AG09309 (cell line): ENCODE measurements at places on chromosomes 12 and 14.

DNA sequence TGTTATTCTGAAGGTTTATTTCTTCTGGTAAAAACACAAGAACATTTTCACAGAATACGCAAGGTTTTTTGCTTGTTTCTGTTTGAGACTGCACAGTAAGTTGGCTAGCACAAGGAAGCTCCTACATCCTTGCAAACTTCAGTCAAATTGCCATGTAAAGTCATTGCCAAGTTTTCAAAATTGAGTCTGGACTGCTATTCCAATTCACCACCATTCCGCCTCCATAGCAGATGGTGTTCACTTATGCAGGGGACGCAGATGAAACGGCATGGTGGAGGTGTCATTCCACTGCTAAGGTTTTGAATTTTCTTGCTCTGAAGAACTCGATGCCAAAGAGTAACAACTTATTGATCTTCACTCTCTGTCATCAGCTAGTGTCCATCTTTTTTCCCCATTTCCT, 303.9 kb upstream of the SYT1 start:
- DNase-seq = no peak

DNA sequence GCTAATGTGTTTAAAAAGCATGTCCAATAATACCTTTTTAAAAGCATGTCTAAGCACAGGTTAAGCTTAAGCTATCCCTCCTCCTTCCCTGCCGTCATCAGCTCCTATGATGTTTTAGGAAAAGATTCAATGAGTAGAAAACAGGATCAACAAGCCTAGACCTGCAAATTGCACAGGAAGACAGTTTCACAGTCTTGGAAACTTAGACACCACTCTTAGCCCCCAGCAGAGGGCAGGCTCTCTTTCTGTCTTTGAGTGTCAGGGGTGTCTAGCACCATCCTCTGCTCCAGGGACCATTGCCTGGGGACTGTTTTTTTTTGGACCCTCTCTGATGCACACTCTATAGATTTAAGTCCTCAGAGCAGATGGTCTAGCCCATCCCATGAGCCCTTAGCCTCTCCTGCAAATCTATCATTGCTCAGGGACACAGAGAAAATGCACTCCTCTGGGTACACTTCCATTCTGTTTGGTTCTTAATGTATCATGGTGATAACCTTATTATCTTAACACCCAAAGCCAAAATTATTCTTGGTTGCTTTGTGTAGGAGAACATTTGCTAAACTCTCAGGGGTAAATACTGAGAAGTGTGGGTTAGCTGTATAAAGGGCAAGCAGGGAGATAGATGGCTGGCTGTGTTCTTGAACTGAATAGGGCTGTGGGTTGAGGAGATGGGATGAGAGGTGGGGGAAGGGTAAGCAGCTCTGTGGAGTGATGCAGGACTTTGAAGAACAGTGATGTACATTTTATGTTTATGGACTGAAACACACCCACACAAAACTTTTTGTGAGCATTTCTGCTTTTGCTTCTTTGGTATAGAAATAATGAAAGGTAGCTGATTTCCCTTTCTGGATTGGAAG, 259.9 kb upstream of the DDHD1 start:
- no peak for DNase-seq

- DNase-seq = no peak
Measured at GRCh38 chr12:102063069-102063468, 1.3 kb upstream of the WASHC3 start.

- no peak for DNase-seq
Measured at GRCh38 chr12:124018539-124018938, 45.5 kb downstream of the ZNF664 start.

- DNase-seq = peak; percentile 42
Measured at GRCh38 chr12:87756111-87756510, 273.1 kb downstream of the C12orf50 start.

- no peak for DNase-seq
Measured at GRCh38 chr14:28867571-28867970, 101.0 kb downstream of the FOXG1 start.

DNA sequence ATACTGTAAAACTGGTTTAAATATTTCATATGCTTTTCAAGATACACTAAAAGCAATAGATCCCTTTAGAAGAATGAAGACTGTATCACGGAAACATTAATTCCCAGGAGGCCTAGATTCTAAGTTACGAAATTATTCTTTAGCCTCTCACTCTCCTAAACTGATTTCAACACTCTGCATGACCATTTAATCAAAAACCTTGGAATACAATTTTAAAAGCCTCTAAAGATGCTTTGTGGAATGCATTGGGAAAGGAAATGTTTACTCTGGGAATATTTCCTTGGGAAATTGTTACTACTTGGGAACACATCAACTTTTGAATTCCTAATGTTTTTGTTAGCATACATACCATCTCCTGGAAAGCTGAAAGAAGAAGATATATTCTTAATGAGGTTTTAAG, 255.7 kb upstream of the FAR2 start:
- DNase-seq = peak; percentile 71

DNA sequence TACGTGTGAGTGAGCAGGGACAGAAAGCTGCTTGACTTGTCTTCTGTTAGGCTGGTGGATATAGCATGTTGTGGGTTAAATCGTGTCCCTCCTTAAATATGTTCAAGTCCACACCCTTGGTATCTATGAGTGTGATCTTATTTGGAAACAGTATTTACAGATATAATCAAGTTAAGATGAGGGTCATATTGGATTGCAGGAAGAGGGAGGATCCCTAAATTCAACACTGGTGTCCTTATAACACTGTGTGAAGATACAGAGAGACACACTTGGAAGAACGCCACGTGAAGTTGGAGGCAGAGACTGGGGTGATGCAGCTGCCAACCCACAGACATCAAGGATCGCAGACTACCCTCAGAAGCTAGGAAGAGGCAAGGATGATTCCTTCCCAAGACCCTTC, 275.2 kb upstream of the SSTR1 start:
- no peak for DNase-seq

- DNase-seq = no peak
Measured at GRCh38 chr12:54956818-54957641, 27.5 kb downstream of the TESPA1 start.

DNA sequence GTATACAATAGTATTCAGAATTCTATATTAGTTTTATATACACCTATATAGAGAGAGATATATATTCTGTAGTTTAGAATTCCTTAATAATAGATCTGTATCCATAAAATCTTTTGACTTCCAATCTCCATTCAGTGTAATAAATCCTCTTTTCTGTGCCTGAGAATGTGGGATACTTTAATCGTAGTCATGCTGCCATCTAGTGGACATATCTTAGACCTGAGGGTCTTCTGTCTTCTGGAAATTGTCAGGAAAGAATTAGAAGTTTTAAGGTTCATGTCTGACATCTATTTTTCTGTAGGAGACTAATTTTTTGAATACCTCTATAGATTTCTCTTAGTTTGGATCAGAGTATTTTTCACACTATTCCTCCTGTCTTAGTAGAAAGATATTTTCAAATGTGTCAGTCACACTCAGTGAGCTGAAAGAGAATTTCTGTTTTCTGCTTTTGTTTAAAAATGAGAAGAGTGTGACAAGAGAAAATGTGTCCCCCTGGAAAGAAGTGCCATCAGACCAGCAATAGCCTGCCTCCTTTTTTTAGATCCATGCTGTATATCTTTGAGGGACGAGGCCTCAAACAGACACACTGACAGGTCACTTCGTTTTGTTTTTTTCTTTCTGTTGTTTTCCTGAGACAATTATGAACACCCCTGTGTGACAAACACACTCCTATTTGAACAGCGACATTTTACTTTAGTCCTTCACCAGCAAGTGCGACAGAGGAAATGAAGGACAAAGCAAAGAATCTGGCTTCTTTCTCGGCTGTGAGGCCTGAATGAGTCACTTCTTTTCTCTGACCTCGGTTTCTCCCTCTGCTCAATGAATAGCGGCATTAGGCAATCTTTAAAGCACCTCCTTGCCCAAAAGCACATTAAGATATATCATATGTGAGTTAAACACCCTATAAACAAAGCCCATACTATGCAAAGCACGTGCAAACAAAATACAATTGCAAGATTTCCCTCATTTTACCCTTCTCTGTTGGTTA, 96.3 kb downstream of the GALC start:
- no peak for DNase-seq

DNA sequence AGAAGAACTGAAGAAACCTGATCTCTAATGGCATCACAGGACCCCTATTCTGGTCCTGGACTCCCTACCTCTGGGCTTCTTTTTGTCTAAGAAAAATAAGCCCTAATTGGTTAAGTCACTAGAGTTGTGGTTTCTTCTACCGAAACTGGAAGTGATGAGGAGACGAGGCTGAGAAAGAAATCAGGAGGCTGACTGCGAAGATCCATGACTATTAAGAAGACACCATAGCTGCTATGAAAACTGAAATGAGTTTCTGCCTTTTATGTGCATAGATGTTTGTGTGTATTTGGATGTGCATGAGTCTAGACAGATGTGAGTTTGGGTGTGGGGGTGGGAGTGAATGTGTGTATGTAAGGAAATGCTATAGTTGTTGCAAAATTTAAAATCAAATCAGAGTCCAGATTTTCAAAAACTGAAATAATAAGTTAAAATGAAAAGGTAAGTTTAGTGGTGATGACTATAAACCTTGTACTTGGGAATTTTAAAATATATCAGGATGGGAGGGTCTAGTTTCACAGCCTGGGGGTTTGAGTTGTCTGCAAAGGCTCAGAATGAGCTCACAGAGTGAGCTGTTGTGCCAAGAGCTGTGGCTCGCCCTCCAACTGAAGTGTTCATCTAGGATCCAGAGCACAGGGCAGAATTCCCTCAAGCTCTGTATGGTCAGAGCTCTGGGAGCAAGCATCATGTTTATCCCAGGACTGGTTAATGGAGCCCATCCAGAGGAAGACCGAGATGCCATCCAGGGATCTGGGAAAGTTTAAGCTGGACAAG, 94.9 kb downstream of the VCPKMT start:
- DNase-seq = no peak

GRCh38 chr12:111304642-111305071, 64.2 kb downstream of the PHETA1 start:
- no peak for DNase-seq

- no peak for DNase-seq
Measured at GRCh38 chr14:61532763-61533162, 162.6 kb upstream of the HIF1A start.

- DNase-seq = no peak
Measured at GRCh38 chr12:20696181-20696905, 1.2 kb downstream of the SLCO1C1 start.

DNA sequence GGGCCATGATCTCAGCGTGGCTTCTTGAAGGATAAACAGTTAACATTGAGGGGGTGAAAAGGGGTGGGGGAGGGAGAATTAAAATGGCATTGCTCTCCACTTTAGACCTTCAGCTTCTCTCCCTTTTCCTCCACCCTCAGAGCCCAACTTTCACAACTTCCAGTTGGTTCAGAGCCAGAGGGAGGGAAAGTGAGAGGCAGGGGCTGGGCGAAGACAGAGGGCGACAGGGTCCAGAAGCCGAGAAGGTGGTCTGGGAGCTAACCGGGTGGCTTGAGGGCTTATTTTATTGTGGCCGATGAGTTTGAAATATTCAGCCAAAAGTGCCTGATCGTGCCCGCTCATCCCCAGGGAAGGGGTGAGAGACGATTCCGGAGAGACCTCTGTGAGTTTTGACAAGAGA, 4.1 kb downstream of the BMP4 start:
- DNase-seq = no peak

DNA sequence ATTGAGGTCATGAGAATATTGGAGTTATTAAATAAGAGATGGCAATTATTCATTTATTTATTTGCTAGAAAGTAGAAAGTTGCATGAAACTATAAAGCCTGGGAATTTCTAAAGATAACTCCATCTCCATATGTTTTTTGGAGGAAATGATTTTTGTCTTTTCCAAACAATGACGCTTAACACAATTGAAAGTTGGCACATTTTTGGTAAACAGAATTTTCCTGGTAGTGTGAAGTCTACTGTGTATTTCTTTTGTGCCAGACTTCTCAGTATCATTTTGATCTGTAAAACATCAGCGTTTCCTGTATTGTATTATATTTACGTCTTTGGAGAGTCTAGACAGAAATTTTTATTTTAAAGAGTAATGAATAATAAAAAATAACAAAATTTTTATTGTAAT, 33.7 kb upstream of the PTPRB start:
- no peak for DNase-seq

- no peak for DNase-seq
Measured at GRCh38 chr12:29889737-29890136, 106.0 kb upstream of the TMTC1 start.

GRCh38 chr12:91222746-91223145, 40.1 kb upstream of the DCN start:
- no peak for DNase-seq

- DNase-seq = no peak
Measured at GRCh38 chr14:89575386-89576061, 158.5 kb upstream of the FOXN3 start.

- DNase-seq = no peak
Measured at GRCh38 chr12:1542599-1542998, 51.8 kb downstream of the FBXL14 start.

- no peak for DNase-seq
Measured at GRCh38 chr12:124398578-124399227, 103.8 kb downstream of the RFLNA start.

DNA sequence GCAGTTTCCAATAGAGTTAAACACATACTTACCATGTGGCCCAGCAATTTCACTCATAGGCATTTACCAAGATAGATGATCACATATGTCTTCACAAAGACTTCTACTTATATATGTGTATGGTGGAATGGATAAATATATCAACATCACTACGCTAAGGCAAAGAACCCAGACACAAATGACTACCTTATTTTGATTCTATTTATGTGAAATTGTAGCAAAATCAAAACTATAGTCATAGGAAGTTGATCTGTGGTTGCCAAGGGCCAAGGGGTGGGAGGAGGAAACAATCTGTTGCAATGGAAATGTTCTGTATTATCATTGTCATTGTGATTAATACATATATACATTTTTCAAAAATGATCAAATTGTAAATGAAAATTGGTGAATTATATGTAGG, 47.7 kb upstream of the ANP32D start:
- no peak for DNase-seq

DNA sequence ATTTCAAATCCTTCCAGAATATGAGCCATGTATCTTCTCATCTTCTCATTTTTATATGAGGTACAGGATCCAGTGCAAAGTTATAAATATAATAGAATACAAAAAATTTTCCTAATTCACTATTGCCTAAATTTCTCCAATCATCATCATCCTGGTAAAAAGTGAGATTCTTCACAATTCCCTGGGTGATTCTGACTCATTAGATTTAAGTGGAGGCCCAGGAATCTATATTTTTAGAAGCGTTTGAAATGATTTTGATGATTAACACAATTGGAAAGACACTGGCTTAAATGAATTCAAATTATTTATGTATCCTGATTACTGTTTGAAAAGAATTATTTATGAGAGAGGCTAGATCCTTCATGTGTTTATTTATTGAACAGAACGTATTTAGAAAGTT, 380.3 kb upstream of the PDE3A start:
- no peak for DNase-seq

- no peak for DNase-seq
Measured at GRCh38 chr12:6457220-6457945, 5.5 kb downstream of the TAPBPL start.

DNA sequence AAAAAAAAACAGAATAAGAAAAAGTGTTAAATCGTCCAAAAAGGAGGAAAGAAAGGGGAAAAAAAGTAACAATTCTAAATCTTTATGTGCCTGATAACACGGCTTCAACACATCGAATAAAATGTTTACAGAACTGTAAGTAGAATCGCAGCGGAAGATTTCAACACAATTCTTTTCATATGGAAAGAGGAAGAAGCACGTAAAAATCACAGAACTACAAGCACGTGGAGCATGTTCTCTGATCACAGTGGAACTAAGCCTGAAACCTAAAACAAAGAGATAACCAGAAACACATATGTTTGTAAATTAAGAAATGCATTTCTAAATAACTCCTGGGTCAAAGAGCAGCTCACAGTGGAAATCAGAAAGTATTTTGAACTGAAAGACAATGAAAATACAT, 8.7 kb downstream of the CLEC7A start:
- no peak for DNase-seq

GRCh38 chr14:73633116-73634010, 11.4 kb upstream of the DNAL1 start:
- peak; percentile 29 for DNase-seq
